ENCODE measurements at places on chromosomes 12 and 14. TPM values are rescaled to one million over a fixed set of nuclear protein-coding genes. Genes with fewer than 3 reads are reported as not detected.

HPD gene
- total RNA-seq, result not detected

KRT78 gene
- not detected for total RNA-seq

DACT1 gene
- 26.9 TPM for total RNA-seq

EFS gene
- 8.6 TPM for total RNA-seq

FAM186B gene
- total RNA-seq, result 1.4 TPM
